ENCODE measurements at places on chromosomes 13 and 19.

DNA sequence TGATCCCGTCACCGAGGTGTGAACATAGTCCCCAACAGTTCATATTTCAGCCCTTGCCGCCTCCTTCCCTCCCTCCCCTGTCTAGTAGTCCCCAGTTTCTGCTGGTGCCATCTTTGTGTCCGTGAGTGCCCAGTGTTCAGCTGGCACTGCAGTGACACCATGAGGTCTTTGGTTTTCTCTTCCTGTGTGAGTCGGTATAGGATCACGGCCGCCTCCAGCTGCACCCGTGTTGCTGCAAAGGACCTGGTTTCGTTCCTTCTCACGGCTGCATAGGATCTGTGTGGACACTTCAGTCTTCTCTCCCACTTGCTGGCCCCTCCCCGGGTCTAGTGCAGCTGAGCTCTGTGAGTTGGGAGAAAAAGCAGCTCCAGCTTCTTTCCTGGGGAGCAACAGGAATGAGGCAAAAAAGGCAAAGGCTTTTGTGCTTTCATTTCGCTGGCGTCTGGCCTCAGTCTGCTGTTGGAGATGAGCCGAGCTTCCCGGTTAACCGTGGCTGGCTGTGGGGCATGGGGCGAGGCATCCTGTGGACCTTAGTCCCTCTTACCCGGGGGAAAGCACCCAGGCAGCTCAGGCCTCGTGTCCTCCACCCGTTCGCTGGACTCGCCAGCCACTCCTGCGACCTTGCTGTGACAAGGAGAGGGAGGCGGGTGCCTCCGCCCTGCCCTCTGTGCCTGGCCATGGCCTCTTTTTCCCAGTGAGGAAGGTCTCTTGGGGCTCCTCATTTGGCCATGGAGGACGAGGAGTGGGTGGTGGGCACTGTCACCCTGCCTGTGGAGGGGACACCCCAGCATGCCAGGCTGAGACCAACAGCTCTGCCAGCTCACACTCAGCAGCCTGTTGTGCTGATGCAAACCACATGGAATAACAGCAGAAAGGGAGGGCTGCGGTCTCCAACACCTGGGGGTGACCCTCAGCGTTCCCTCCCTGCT lies 196.5 kb downstream of the TEX29 start:
- no peak for DNase-seq

- DNase-seq: no peak
These were observed 4.6 kb upstream of the KBTBD6 start for GRCh38 chr13:41137241-41137640.

- DNase-seq: no peak
These were observed 951 bp upstream of the MTUS2 start for GRCh38 chr13:28819046-28819730.

DNA sequence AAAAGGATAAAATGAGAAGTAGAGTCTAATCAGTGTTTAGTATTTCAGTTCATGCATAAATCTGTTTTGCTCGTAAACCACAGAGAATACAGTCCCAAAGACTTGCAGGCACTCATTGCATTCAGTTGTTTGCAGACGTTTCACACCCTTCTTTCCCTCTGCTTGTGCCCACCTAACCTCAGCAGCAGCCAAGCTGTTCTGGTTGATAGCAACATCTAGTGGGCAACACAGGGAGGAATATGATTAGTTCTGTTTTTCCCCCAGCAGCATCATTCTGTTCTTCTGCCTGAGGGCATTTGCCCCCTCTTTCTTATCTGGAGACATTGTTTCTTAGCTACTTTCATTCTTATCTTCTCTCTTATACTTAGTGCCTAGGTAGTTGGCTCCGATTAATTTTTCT lies 135.6 kb downstream of the PAN3 start:
- DNase-seq: no peak

DNA sequence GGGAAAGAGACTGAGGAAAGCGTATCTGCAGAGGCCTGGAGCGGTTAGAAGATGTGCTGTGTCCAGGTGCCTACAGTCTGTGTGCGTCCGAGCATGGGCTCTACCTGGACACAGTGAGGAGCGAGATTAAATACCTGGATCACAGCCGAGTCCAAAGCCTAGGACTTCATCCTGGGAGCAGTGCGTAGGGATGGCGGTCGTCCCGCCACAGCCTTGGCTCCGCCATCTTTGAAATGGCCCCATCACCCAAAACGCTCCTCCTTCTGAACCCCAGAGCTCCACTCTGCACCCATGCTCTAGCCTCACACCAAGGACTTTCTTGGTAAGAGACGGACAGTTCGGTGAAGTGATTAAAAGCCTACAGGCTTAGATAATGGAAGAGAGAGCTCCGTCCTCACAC lies 19.8 kb downstream of the GP6 start:
- DNase-seq: no peak

DNA sequence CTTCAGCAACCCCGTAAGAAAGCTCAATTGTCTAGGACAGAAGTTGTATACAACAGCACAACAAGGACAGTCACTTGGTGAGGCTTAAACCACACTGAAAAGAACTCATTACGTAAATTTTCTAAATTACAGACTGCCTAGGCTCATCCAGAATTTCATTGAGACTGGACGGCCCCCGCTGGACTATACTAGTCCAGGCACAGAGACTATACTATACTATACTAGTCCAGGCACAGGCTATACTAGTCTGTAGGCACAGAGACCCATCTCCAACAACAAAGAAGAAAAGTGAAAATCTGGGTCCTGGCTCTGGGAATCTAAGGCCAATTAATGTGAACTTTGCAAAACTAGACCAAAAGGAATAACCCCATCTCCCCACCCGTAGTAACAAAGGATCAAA lies 700 bp downstream of the ZNF816 start:
- no peak for DNase-seq

DNA sequence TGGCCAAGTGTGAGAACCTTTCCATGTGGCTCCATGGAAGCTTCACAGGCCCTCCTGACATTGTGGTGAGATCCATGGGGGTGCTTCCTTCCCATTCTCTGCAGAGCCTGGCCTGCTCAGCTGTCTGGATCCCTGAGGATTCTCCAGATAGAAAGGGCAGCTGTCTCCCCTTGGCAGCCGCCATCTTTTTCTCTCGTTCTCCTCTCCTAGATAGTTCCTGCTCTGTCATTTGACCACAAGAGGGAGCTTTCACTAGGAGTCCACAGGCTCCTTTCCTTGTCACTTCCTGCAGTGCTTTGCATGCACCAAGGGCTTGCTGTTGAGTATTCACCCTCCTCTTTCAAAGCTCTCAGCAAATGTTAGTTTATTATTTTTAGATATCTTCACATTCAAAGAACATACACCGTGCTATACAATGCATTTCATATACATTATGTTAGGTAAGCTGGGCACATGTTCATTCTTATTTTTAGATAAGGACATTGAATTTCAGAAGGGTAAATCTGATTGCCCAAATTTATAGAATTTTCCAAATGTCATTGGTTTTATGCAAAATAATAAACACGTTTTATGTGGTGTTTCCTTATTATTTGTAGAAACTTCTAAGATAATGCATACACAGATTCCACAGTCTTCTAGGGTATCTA lies 133.2 kb downstream of the FRY start:
- no peak for DNase-seq

- no peak for DNase-seq
These were observed 581 bp downstream of the RCBTB1 start for GRCh38 chr13:49584771-49585182.

DNA sequence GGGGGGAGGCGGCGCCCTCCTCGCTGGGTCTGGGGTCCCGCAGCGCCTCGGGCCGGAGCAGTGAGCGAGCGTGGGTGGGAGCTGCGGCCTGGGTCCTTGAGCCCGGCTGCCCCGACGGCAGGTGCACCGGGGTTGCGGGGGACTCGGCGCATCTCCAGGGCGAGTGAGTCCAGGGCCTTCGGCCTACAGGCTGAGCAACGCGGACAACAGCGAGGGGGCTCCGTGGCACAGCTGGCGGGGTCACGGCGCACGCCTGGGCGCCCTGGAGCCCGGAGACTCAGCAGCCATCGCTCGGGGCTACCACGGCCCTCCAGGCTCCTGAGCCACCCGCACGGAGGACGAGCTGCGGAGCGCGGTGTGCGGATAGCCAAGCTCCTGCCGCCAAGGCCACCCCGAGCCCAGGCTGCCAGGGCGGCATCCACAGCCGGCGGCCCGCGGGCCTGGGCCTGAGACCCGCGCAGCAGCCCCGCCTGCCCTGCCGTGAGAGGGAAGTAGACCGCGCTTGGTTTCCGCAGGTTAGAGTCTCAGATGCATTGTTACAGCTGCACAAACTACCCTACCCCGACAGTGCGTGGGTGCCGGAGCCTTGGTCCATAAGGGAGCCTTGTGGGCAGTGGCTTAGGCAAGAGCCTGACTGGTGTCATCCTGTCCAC lies 253.9 kb upstream of the SGCG start:
- DNase-seq: no peak

- DNase-seq: no peak
These were observed 13.5 kb downstream of the TM9SF2 start for GRCh38 chr13:99514801-99515200.

- no peak for DNase-seq
These were observed 406 bp upstream of the DNMT1 start for GRCh38 chr19:10195199-10195519.

GRCh38 chr19:47405197-47405550 lies 14.2 kb downstream of the MEIS3 start:
- no peak for DNase-seq

- DNase-seq: no peak
These were observed 45.6 kb downstream of the ANKRD10 start for GRCh38 chr13:110869231-110869804.

GRCh38 chr19:5041913-5042187 lies 72.9 kb downstream of the KDM4B start:
- DNase-seq: no peak

DNA sequence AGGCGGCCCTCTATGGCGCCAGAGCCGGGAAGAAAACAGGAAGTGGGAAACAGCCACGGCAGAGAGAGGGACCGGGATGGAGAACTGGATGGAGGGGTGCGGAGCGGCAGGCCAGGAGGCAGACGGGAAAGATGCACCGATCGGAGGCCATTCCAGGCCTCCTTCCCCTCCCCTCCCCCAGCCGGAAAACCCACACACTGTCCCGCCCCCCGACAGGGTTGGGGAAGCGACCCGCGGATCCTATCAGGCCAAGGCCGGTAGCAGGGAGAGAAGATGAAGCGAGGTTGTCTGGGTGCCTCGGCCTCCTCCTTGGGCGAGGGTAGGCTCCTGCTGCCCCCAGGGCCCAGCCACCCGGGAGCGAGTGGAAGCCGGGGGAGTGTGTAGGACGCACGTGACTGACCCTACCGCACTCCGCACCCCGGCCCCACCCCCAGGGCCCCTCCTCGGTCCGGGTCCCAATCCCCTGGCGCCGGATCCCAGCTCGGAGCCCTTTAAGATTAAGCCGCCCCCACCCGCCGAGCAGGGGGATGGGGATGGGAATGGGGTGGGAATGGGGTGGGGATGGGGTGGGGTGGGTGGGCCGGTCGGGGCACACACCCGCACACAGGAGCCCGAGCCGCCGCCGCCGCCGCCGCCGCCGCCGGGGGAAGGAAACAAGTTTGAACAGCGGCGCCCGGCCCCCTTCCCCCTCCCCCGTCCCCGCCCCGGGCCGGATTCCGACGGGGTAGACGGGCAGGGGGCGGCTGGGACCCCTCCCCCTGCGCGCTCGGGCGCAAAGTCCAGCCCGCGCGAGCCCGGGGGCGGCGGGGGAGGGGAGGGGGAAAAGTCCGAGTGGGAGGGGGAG lies 1.5 kb downstream of the ERF start:
- DNase-seq: no peak

GRCh38 chr19:54096617-54097106 lies 3.9 kb downstream of the OSCAR start:
- no peak for DNase-seq

GRCh38 chr19:50162988-50163387 lies at the start of gene IZUMO2:
TSS of gene IZUMO2 (minus strand) at chr19:50163281. CDS start at chr19:50163194, 87 bp downstream.
- no peak for DNase-seq

- no peak for DNase-seq
These were observed 2.6 kb downstream of the CIRBP start for GRCh38 chr19:1271528-1272422.

DNA sequence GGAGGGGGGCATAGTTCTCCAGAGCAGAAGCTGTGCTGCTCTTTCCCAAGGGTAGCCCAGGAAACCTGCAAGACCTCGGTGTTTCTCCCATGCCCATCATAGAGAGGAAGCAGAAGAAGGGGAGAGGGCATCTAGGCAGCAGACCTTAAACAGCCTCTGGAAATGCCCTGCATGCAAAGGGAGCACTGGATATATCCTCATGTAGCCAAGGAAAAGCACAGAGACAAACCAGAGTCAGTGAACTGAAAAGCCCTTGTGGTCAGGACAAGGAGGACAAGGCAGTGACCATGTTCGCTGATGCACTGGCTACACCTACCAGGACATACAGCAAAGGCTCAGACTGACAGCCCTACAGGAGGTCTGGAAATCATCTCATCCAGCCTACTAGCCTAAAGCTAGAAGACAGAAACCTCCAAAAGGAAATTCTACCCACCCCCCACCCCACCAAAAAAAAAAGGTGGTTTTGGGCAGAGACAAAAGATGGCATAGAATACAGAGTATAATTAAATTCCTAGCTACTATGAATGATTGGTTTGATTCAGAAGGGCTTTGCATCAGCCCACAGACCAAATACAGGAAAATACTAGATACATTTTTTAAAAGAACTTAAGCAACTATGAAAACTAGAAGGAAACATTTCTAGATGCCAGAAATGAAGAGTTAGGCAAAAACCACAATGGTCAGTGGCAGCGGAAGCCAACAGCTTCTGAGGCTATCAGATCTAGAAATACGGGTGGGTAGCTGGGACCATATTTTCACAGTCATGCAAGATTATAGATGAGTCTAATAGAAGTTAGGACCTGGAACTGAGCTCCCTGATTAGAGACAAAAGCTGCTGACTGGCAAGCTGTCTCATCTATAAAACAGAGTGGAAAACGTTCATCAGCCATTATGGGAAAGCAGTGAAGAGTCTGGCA lies 4.4 kb upstream of the TBC1D4 start:
- no peak for DNase-seq

GRCh38 chr13:98821372-98822224 lies 69.1 kb upstream of the SLC15A1 start:
- DNase-seq: no peak

GRCh38 chr19:44684892-44685863 lies 13.8 kb upstream of the CEACAM16 start:
- DNase-seq: no peak

- DNase-seq: no peak
These were observed 25.8 kb downstream of the EPN1 start for GRCh38 chr19:55700813-55701212.

DNA sequence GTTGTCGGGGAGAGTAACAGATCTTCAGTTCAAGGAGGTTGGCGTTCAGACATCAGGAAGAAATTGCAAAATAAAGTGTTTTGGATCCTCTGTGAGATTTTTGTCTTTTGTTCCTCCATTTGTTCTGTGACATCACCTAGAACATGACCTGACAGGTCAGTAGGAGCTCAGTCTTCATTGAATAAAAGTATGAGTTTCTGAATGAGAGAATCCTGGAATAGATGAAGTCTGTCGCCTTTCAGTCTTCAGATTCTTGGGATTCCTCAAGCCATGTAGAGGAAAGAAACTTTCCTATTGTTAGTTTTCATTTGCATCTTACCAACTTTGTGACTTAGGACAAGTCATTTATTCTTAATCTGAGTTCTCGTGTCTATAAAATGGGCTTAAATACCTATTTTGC lies 14.4 kb downstream of the ARHGAP35 start:
- DNase-seq: no peak

GRCh38 chr13:38981096-38981495 lies 9.5 kb downstream of the STOML3 start:
- DNase-seq: no peak

- DNase-seq: no peak
These were observed 292.5 kb downstream of the SLITRK1 start for GRCh38 chr13:83589814-83590213.

Data from anterior cingulate cortex (tissue), 58 donors.